ENCODE measurements at places on chromosomes 2 and 18.

DNA sequence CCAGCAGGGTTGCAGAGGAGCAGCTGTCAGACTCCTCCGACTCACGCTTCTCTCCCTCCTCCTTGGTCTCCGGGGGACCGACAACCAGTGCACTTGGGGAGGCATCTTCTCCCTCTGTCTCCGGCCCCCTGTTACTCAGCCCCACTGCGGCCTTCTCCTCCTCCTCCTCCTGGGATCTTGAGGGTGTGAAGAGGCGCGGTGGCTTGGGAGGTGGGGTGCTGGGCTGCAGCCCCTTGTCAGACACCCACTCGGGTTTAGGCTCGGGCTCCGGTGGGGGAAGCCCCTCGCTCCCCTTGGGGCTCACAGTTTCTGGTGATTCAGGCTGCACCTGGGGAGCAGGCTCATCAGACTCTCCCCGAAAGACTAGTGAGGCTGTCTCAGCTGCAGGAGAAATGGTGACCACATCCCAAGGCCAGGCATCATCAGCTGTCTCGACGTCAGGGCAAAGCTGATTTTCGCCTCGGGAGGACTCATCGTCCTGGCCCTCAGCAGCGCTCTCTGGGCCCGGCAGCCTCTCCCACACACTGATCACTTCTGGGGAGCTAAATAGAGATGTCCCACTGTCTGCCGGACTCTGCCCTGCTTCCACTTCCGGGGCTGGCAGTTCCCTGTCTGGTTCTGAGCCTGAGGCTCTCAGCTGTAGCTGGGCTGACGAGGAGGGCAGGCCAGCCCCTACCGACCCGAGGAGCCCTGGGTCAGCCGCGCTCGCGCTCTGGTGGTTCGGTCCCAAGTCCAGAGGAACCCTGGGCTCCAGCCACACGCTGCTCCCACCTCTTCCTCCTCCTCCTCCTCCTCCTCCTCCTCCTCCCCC lies 9.0 kb upstream of the SFXN5 start:
- DNase-seq, result no peak

DNA sequence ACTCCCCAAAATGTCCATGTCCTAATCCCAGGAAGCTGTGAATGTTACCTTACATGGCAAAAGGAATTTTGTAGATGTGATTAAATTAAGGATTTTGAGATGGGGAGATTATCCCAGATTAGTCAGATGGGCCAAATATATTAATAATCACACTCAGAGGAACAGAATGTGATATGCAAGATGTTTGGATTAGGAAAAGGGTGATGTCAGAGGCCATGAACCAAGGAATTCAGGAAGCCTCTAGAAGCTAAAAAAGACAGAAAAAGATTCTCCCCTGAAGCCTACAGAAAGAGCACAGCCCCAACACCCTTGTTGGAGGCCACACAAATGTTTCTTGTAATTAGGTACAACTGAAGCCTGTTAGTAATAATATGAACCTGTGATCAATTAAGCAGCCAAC lies 13.1 kb downstream of the TMEM131 start:
- no peak for DNase-seq

- no peak for DNase-seq
Observed at GRCh38 chr2:231425811-231426703, 30.5 kb downstream of the B3GNT7 start.

DNA sequence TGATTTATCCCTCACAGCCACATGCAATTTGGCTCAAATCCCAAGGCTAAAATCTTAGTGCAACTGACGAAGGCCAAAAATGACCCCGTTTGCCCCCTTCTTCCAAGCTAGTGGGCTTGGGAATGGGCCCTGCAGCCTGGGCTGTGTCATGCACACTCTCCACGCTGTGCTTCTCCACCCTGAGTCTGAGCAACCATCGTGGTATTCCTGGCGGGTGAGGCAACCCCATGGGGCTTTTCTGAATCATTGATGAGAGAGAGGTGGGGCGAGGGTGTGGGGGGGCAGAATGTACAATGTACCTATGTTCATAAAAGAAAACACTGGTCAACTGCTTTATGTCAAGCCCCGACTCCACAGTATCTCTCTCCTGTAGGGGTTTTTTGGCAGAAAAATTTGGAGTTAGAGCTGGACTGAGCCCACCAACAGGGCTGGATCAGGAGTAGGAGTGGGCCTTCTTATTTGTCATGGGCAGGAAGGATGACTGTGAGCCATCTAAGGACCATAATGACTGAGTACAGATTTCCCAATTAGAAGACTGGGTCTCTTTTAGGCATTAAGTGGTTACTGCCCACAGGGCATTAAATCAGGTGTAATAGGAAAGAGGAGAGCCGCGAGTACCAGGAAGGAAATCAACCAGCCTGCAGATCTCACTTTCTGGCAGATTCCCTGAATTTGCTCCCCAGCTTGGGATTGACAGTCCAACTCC lies 8.9 kb downstream of the SULT1C2 start:
- no peak for DNase-seq

- no peak for DNase-seq
Observed at GRCh38 chr2:183522489-183523266, 398.4 kb downstream of the NUP35 start.

Data from SHP77 (cell line).